ENCODE measurements at places on chromosomes 11 and 22. TPM values are rescaled to one million over a fixed set of nuclear protein-coding genes. Genes with fewer than 3 reads are reported as not detected.

Gene PIK3IP1
- 48.8 TPM for total RNA-seq

DNA sequence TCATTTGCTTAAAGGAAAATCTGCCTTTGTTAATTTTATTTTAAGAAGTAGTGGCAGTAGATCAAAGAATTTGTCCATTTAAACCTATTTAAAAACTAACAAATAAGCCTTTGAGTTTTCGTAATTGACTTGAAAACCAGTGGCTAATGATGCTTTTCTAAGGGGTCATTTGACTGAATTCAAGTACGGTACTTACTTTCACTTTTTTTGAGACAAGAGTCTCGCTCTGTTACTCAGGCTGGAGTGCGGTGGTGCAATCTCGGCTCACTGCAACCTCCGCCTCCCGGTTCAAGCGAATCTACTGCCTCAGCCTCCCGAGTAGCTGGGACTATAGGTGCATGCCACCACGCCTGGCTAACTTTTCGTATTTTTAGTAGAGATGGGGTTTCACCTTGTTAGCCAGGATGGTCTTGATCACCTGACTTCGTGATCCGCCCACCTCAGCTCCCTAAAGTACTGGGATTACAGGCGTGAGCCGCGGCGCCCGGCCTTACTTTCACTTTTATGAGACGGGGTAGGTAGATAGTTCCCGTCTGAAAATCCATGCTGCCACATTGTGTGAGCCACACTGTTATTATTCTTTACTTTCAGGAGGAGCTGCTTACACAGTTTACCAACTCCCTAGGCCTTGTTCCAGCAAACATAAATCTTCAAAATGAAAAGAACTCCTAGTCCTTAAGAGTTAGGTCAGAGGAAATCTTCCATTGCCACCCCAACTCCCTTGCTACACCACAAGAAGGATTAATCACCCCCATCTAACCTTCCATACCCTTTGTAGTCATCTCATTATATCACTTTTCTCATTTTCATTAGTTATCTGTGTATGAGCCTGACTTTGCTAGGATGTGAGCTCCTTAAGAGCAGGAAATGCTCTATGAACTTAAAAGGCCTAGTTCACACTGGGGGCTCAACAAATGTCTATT, 926.6 kb upstream of the CCDC90B start:
- no peak overlapping the region for H3K4me3 ChIP-seq
- no peaks in the 10 kb centered on the region for H3K4me1 ChIP-seq
- H3K27me3 ChIP-seq, result no peaks in the 10 kb centered on the region
- DNase-seq, result no peak
- H3K36me3 ChIP-seq, result no peaks in the 10 kb centered on the region

Gene LRRC51
- total RNA-seq, result not detected

Gene ANO9
- total RNA-seq, result 25.5 TPM

Gene CBL
- 11.7 TPM for total RNA-seq
